Bronchial epithelial cell (primary cell): ENCODE measurements at places on chromosomes 2 and 18. TPM values are rescaled to one million over a fixed set of nuclear protein-coding genes. Genes with fewer than 3 reads are reported as not detected.

CXCR1 gene
- total RNA-seq = not detected in 2 replicates

GNLY gene
- total RNA-seq = not detected in 2 replicates

FN1 gene
- 53.8 and 83.2 TPM in 2 replicates for total RNA-seq

TRIM43 gene
- total RNA-seq = under 0.01 TPM in 1 of 2 replicates, not detected in the other

GRCh38 chr2:233828546-233829192, 25.7 kb downstream of the HJURP start:
- no peak for DNase-seq

- no peak for DNase-seq
These were observed 113.8 kb upstream of the EPAS1 start for GRCh38 chr2:46183426-46183825.

GRCh38 chr2:105307962-105308361, 21.6 kb downstream of the TGFBRAP1 start:
- no peak for DNase-seq

GRCh38 chr18:13831864-13832508, 8.0 kb downstream of the MC5R start:
- DNase-seq = peak; percentile 17

DNA sequence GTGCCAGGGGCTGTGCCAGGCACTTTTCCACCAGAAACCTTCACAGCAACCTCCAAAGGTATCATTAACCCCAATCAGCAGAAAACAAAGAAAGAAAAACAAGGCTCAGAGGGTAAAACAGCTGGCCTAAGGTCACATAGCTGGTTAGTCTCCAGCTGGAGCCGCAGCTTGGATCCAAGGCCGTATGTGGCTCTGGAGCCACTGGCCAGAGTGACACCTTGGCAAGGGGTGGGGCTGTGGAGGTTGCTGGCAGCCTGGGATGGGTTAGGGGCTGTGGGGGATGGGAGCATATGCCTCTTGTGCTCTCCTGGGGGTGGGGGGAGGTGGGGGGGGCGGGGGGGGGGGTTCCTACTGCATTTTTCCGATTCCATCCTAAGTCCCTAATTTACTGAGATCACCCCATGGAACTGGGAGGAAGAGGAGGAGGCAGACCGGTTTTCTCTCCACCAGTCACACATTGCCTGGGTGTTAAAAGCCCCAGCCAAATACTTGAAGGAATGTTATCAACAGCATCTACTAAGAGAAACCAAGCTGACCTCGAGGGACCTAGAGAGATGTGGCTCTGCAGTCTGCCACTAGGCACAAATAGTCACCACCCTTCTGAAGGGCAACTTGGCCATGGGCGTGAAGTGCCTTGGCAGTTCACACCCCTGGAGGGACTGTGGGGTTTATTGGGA, 8.0 kb downstream of the HAAO start:
- no peak for DNase-seq

- no peak for DNase-seq
These were observed 118.8 kb downstream of the SETBP1 start for GRCh38 chr18:44799382-44799906.

DNA sequence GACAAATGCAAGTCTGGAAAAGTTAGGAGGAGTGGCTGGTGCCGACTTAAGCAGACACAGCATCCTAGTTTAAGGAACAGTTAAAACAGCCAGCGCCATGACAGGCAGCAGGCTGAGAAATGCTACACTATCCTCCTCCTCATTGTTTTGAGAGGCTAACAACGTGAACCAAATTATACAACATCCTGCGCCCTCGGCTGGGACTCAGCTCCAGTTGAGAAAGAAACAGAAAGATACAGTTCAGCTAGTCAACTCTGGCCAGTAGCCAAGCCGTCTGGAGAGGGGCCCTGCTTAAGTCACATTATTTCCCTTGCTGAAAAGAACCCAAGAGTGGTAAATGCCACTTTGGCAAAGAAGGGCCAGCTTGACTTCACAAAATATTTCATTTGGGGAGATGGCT, 90.2 kb downstream of the BCL11A start:
- no peak for DNase-seq
